Activated T-helper 1 cell treated with anti-CD3 and anti-CD28 coated beads, Interleukin-2, amount 50 U/mL, for 16 hours (primary cell): ENCODE measurements at places on chromosomes 16 and 17.

DNA sequence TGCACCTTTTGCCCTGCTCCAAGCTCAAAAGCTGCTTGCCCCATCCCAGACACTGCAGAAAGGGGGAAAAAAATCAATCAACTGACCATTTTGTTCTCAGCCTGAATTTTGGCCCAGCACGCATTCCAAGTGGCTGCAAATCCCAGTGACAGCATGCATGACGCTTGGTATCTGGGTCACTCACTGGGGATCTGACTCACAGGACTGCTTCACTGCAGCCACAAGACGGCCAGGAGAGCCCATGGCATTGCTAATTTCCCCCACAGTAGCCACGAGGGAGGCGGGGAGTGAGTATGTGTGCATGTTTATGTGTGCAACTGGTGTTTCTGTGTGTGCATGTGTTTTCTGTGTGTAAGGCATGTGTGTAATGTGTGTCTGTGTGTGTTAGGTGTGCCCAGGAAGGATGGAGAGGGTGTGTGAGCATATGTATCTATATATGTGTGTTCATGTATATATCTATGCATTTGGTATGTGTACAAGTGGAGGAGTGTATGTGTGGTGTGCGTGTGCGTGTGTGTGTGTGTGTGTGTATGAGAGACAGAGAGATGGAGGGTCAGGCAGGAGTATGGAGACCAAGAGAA, 33.8 kb downstream of the SDK2 start:
- DNase-seq = no peak

DNA sequence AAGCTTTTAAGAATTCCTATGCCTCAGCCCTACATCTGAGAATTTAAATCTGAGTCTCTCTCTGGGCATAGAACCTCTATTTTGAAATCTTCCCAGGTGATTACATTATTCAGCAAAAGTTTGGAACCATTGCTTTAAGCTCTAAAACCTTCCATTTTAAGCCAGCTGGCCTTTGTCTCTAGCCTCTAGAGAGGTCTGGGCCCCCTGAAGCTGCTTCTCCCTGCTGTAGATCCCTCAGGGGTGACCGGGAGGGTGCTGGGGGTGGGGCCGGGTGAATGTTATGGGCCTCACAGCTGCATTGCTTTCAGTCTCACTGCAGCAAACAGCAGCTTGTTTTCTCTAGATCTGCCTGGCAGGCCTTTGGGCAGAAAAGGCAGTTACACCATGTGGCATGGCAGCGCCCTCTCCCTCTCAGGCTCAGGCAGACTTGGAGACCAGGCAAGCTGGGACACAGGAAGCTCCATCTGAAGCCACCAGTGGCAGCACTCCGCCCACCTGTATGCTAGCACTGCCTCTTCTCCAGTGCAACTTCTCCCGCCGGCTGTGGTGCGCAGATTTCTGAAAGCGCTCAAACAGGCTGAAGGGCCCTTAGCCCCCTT, 66.3 kb downstream of the MPRIP start:
- DNase-seq = no peak

- DNase-seq = no peak
These were observed 42.0 kb upstream of the PVALEF start for GRCh38 chr17:81123052-81124048.

- DNase-seq = no peak
These were observed 113.9 kb downstream of the UTP18 start for GRCh38 chr17:51374209-51374608.

DNA sequence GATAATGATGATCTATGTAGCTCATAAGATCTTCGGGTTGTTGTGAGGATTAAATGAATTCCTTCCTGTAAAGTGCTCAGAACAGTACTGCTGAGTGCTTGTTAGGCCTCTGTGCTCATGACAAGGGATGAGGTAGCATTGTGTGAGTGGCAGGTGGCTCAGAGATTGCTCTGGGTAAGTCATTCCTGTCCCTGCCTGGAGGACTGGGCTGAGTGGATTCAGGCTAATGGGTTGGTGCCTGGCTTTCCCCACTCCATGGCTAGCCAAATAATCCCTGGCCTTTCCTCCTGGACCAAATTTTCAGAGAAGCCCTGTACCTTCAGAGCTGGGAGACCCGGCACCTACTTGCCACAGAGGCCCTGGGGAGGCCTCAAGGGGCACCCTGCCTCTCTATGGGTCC, 1.3 kb upstream of the CCDC92B start:
- DNase-seq = no peak

DNA sequence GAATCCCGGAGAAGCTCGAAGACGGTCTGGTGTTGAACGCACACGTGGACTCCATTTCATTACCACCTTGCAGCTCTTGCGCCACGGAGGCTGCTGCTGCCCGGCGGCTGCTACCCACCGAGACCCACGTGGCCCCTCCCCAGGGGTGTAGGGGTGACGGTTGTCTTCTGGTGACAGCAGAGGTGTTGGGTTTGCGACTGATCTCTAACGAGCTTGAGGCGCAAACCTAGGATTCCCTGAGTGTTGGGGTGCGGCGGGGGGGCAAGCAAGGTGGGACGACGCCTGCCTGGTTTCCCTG, 1.7 kb upstream of the CBX4 start:
- DNase-seq = no peak

- no peak for DNase-seq
These were observed 526 bp downstream of the MOSMO start for GRCh38 chr16:22008215-22009059.

GRCh38 chr16:51553314-51553713, 402.2 kb upstream of the SALL1 start:
- no peak for DNase-seq

- DNase-seq = no peak
These were observed 224.9 kb downstream of the PRKCA start for GRCh38 chr17:66527335-66527734.

DNA sequence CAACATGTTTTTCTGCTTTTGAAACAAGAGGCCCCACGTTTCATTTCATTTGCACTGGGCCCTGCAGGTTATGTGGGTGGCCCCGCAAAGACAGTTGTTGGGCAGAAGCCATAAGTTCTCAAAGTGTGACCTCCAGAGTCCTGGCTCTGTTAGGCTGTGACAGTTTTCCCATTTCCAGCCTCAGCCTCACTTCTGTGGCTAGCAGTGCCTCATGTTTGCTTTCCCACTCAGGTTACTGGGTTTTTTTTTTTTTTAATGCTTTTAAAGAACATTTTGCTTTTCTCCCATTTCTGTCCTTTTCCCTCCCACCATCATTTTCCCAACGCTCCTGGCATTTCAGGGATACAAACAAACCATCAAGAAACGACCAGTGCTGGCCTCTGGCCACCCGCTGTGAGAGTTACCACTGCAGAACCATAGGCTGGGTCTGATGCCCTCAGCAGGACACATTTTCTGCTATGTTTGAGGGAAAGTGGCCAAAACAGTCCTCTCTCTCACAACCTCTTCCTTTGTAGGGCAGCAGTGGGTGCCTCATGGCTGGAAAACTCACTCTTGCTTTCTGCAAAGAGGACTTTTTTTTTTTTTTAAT, 159.0 kb upstream of the MPHOSPH6 start:
- no peak for DNase-seq

- no peak for DNase-seq
These were observed 157.9 kb downstream of the PITPNC1 start for GRCh38 chr17:67534941-67535340.

DNA sequence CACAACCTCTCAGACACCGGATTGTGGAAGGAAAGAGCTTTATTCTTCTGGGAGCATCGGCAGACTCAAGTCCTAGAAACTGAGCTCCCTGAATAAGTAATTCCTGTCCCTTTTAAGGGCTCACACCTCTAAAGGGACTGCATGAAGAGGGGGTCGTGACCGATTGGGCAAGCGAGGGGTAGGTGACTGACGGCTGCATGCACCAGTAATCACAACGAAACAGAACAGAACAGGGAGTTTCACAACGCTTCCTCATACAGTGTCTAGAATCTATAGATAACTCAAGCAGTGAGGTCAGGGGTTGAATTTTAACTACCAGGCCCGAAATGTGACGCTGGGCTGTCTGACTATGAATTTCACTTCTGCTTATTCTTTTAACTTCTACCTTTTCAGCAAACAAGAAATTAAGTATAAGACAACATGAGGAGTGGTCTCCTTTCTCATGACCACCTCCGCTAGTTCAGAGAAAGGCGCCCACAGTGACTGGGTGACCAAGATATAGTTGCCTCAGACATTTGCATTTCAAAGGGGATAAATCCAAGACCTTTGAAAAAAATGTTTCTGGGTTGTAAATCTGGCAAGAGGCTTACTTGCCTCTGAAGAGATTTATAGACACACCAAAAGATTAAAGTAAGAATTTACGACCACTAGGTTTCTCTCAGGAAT, 88.4 kb upstream of the ATF7IP2 start:
- no peak for DNase-seq

DNA sequence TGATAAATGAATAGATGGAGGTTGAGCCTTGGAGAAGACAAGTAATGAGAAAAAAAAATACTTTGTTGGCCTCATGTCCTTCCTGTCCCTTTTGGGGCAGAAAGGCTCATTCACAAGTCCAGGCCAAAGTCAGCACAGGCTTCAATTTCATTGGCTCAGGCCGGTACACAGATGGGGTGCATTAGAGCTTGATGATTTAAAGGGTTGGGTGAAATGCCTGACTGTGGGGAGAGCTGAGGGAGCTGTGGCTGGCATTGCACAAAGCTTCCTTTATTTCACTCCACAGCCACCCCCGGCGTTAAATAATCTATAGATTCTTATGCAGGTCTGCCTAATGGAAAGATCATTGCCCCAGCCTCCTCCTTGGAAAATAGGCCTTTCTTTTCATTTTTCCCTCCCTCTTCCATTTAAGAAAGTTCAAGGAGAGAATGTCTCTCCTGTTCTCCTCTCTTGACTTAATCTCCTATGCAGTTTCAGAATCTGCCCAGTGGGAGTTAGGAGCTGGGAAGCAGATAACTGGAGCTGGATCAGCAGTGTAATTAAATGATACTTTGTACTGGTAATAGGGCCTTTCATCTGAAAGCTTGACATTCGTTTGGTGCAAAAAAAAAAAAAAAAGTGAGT, 24.4 kb downstream of the YPEL2 start:
- DNase-seq = no peak

GRCh38 chr17:6589266-6589946, 33.1 kb upstream of the PITPNM3 start:
- no peak for DNase-seq

- no peak for DNase-seq
These were observed 7.0 kb downstream of the ZNF843 start for GRCh38 chr16:31435341-31436220.

- no peak for DNase-seq
These were observed 40.2 kb downstream of the KSR1 start for GRCh38 chr17:27496437-27496943.

GRCh38 chr17:41915566-41915965, 3.2 kb downstream of the ACLY start:
- DNase-seq = no peak

- no peak for DNase-seq
These were observed 7.8 kb upstream of the RNASEK start for GRCh38 chr17:7004398-7005253.

DNA sequence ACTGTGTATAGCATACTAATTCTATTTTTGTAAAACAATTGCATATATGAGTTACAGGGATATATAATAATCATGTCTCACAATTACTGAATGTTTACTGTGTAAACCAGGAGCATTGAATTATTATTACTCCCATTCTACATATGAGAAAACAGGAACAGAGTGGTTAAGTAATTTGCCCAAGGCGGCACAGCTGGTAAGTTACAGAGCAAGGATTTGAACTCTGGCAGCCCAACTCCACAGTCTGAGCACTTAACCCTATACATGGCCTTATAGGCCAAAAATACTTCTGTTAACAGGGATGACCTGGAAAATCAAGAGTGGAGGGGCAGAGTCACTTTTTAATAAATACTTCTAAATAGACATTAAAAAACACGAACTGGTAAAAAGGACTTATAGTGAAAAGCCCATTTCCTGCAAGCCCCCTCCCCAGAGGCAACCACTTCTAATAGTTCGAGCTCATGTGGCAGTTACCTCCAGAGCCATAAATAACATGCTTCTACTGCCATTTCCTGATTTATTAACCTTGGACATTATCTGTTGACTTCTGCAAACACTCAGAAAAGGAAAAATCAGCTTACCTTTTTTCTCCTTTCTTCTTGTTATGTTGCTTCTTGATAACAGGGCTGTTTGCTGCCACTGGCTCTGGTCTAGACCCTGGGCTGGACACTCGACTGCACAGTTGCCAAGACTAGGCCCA, 22.1 kb upstream of the ADGRG1 start:
- DNase-seq = no peak

GRCh38 chr16:73020409-73020884, 27.5 kb downstream of the ZFHX3 start:
- no peak for DNase-seq

DNA sequence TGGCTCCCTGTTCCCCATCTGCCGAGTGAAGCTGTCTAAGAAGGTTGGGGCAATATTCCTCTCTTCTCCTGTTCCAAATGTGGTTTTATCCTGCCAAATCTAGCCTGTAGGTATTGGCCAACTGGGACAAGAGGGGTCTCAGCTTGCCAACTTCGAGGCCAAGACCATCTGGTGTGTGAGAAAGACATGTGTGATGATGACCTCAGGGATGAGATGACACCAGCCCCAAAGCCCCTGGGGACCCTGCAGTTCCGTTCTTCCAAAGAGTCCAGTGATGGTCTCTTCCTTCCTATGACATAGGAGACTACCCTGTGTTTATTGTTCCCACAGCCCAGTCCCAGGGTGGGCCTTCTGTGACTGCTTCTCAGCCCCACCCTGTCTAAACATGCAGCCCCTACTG, 34.8 kb upstream of the ADAMTS18 start:
- DNase-seq = no peak

DNA sequence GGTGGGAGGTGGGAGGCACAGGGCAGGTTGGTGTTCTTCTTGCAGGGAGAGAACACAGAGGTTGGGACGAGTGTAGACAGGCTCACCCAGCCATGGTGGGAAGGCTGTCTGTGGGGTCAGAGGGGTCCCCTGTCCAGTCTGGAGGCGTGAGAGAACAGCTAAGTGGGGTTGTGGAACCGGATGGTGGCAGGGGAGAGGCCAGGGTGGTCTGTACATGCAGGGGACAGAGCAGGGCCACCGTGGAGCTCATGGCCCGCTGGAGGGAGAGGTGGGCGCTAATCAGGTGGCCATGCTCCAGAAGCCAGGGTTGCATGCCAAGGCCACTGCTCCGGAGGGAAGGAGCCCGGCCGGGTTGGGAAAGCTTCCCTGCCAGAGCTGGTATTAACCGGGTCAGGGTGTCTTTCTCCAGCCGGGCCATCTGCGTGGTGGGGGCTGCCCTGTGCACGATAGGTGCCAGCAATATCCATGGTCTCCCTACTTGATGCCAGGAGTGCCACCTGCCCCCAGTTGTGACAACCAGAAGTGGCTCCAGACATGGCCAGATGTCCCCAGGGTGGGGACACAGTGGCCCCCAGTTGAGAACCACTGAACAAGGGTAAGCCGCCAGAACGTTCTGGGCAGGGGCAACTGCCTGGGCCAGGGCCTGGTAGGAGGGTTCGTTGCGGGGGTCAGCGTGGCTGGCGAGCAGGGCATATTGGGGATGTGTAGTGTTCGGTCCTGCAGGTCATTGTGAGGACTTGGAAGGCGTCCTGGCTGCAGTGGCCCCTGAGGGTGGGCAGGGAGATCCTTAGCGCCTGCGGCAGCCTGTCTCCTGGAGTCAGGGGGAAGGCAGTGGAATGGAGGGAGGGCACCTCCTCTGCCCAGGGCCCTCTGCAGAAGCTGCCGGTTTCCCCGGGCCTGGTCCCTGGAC, 5.1 kb downstream of the SNN start:
- no peak for DNase-seq

GRCh38 chr17:41754066-41754465, 19.6 kb upstream of the HAP1 start:
- no peak for DNase-seq

GRCh38 chr16:13829697-13830299, 90.2 kb upstream of the ERCC4 start:
- DNase-seq = no peak

GRCh38 chr17:17200311-17200710, 5.8 kb downstream of the PLD6 start:
- DNase-seq = no peak
